Frontal cortex (tissue), 4 donors: ENCODE measurements at places on chromosomes 12 and 14.

- no peak for DNase-seq
Measured at GRCh38 chr12:772056-772697, 19.8 kb downstream of the WNK1 start.

- DNase-seq = no peak
Measured at GRCh38 chr12:110340706-110341105, 59.7 kb downstream of the ATP2A2 start.

DNA sequence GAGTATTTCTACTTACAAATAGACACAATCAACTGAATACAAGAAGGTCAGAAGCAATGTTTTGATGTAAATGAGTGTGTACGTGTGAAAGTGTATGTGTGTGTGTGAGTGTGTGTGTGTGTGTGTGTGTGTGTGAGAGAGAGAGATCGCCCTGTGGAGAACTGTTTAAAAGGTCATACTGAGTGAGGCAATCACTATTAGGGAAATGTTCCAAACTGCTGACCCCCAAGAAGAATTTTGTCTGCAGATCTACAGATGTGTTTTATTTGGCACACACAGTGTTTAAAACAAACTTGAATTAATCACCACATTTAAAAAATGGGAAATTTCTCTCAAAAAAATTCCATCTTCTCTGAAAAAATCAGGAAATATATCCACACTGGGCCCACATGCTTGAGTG lies 1069.1 kb downstream of the SLC6A15 start:
- DNase-seq = no peak

- DNase-seq = peak; percentile 89
Measured at GRCh38 chr12:53213348-53213747, 6.3 kb upstream of the ITGB7 start.

DNA sequence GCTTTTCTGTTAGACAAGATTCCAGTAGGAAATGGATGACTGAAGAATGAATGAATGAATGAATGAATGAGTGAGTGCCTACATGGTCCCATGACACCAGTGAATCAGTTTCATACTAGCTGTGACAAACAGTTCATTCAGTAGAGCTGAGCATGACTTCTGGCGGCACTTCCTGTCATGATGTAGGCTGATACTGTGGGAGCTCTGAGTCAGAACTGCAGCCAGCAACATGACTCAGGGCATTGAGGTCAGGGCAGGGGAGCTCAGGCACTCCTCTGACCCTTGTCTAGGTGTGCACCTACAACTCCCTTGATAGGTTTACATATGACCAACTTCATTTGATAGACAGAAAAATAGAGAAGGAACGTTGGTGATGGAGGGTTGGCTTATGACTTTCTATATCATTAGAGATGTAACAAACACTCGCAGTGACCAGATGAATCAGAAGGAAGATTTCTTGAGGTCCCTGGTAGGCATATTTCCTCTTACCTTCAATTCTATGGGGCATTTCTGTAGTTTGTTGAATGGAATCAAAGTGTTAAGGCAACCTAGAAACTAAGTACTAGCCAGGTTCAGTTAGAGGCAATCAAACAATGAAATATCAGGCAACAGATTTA lies 139.3 kb upstream of the ARHGAP5 start:
- DNase-seq = no peak

DNA sequence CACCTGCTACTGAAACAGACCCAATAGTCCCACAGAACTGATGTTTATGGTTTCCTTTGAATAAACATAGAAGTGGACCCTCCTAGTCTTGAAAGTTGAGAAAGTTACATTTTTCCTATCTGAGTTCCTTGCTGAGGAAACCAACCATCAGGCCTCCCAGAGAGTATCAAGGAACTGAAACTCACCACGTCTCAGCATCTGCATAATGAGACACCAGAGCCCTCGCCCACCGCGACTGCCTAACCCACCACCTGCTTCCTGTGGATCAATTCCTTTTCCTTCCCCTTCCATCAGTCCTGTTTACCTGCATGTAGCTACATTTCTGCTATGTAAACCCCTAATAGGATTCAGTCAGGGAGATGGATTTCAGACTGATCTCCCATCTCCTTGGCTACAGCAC lies 443.2 kb upstream of the TMEM132C start:
- no peak for DNase-seq

GRCh38 chr12:50203691-50204090 lies 36.5 kb upstream of the CERS5 start:
- DNase-seq = no peak

GRCh38 chr12:114682785-114683708 lies 928 bp downstream of the TBX3 start:
- no peak for DNase-seq
